ENCODE measurements at places on chromosomes 7 and 10. TPM values are rescaled to one million over a fixed set of nuclear protein-coding genes. Genes with fewer than 3 reads are reported as not detected.

ADAM22 gene
- total RNA-seq = not detected

HERC4 gene
- 61.5 TPM for total RNA-seq

GRCh38 chr7:30116771-30117170 is 18.0 kb upstream of the MTURN start:
- DNase-seq = no peak

- no peak for DNase-seq
These were observed 12.2 kb upstream of the GDF10 start for GRCh38 chr10:47287805-47288204.

- no peak for DNase-seq
These were observed 284.1 kb upstream of the NPSR1 start for GRCh38 chr7:34373940-34374339.

GRCh38 chr7:81769891-81770727 is at the start of gene HGF:
Gene HGF (minus strand): TSS chr7:81770047. CDS start chr7:81769971, 76 bp downstream.
- no peak for DNase-seq

Measured in MCF 10A (cell line).